Left ventricle myocardium superior (tissue), 1 donor: ENCODE measurements at places on chromosomes 13 and 19.

DNA sequence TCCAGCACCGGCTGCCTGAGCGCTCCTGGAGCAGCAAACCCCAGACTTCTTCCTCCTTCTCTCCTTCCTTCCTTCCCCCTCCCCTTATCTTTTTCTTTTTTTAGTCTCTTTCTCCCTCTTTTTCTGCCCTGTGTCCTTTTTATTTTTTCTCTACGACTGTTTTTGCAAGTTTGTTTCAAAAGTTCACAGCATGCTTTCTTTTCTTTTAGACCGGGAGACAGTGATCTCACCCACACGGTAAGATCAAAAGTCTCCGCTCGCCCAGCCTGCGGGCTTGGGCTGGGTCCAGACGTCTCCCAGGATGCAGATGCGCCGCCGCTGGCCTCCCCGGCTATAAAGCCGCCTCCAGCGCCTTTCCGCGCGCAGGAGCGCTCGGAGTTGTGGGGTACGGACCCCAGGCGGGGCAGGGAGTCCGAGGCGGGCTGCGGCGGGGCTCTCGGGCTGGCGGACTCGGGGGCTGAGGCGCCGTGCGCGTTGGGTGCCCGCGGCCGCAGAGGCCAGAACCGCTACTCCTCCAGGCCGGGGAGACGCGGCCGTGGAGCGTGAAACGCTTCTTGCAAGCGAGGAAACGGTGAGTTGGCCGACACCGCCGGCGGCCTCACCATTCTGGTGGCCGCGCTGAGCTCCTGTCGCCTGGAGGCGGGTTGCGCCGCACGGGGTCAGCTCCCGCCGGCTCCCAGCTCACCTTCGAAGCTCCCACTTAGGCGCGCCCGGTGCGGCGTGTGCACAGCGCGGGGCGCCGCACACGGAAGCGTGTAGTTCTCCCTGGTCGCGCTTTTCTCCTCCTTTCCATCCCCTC, 2.0 kb upstream of the TSHZ3 start:
- peak; percentile 68 for DNase-seq

GRCh38 chr19:10580979-10581631, 6.0 kb downstream of the AP1M2 start:
- DNase-seq: peak; percentile 90

DNA sequence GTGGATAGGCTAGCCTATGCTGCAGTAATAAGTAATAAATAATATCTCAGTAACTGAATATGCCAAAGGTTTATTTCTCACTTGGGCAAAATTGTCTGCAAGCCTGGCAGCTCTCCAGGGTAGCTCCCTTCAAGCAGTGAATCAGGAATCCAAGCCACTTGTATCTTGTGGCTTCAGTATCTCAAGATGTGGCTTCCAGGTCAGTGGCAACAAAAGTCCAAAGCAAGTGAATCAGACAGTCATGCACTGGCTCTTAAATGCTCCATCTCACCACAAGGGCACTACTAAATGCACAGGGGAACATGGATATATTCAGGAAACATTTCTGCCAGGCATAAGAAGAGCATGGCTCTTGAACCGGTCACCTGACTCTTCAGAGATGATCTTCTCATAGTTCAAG, 126.3 kb downstream of the KCTD12 start:
- DNase-seq: no peak

DNA sequence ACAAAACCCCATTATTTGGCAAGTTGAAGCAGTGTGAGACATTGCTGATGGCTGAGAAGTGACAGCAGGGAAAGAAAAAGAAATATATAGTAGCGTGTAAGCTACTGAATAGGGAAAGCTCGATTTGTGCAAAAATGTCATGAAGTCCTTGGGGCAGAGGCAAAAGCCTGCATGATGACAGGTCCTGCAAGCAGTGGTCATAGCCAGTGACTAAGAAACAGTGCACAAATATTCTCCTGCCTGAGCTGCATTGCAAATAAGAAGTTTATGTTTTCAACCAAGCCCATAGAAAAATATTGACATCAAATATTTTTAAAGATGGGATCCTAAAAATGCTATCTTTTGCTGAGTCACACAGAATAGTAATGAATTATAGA, 270.0 kb downstream of the SLITRK6 start:
- no peak for DNase-seq

DNA sequence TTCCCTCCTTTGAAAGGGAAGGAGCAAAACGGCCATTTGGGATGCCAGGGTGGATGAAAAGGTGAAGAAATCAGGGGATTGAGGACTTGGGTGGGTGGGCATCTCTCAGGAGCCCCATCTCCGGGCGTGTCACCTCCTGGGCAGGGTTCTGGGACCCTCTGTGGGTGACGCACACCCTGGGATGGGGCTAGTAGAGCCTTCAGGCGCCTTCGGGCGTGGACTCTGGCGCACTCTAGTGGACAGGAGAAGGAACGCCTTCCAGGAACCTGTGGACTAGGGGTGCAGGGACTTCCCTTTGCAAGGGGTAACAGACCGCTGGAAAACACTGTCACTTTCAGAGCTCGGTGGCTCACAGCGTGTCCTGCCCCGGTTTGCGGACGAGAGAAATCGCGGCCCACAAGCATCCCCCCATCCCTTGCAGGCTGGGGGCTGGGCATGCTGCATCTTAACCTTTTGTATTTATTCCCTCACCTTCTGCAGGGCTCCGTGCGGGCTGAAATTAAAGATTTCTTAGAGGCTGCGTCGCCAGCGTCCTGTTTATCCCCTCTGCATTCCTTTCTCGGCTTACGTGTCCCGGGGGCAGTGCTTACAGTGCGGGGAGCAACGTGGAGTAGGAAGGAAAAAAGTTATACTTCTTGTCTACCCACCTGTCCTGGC, 15.2 kb upstream of the S1PR4 start:
- DNase-seq: peak; percentile 72

DNA sequence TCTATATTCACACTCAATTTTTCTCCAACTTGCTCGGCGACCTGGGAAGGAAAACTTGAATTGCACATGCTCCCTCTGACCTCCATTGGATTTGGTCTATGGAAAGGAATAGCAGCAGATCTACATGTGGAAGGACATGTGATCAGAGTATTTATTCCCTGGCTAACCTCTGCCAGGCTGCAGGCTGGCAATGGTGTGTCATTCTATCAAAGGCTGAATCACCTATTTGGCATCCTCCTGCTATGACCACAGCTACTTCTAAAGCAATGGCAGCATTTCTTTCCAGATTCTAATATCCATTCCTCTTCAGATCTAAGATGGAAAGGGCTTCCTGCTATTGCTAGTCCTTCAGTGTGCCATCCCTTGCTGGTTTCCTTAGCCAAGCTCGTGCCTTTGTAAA, 144.3 kb upstream of the FREM2 start:
- no peak for DNase-seq

DNA sequence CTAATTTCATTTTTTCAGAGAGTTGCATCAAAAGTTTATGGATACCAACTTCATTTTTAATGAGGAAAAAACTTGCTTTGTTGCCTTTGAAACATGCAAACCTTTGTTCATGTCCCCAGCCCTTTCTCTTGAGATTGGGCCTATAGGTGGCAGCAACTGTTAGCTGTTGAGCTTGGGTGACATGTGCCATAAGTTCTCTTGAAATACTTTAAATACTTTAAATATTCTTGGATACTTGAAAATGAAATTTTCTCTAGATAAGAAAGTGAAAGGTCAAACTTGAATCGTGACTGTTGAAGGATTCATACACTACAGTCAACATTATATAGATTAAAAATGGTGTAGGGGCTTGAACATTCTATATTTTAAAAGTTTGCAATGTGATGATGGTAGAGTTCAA, 294.9 kb downstream of the NDFIP2 start:
- no peak for DNase-seq

- DNase-seq: no peak
These were observed 34.4 kb upstream of the MIR17HG start for GRCh38 chr13:91313103-91313502.

DNA sequence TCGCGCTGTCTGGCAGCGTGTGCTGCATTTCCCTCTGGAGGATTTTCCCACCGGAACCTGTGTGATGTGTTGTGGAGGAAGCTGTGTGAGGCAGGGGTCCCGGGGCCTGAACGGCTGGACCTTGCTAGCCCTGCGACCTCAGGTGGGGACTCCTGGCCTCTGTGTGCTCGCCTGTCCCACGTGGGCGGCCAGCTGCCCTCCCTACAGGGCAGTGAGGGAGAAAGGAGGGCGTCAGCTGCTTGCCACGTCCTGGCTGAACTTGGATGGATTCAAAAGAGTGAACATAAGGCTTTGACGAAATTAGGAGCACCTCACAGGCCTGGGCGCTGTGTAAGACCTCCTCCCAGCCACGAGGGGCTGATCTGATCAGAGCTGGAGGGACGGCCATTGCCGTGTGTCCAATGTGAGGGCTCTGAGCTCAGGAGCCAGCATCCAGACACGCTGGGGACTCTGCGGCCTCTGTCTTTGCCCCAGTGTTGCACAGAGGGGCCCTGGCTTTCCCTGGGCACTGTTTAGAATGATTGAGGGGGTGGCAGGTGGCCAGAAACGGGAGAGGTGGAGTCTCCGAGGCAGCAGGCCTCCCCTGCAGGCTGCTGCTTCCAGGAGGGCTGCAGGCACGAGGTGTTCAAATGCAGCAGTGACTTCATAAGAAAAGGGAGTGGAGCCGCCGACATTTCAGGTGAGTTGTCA, 13.0 kb downstream of the TFDP1 start:
- no peak for DNase-seq

- no peak for DNase-seq
These were observed 821 bp downstream of the ONECUT3 start for GRCh38 chr19:1754018-1754635.

- no peak for DNase-seq
These were observed 319.0 kb downstream of the ZNF536 start for GRCh38 chr19:30690935-30691818.

- DNase-seq: no peak
These were observed 336.0 kb downstream of the SUCLA2 start for GRCh38 chr13:47665043-47665442.

- DNase-seq: no peak
These were observed 69.5 kb downstream of the ZNF723 start for GRCh38 chr19:22901431-22902130.

DNA sequence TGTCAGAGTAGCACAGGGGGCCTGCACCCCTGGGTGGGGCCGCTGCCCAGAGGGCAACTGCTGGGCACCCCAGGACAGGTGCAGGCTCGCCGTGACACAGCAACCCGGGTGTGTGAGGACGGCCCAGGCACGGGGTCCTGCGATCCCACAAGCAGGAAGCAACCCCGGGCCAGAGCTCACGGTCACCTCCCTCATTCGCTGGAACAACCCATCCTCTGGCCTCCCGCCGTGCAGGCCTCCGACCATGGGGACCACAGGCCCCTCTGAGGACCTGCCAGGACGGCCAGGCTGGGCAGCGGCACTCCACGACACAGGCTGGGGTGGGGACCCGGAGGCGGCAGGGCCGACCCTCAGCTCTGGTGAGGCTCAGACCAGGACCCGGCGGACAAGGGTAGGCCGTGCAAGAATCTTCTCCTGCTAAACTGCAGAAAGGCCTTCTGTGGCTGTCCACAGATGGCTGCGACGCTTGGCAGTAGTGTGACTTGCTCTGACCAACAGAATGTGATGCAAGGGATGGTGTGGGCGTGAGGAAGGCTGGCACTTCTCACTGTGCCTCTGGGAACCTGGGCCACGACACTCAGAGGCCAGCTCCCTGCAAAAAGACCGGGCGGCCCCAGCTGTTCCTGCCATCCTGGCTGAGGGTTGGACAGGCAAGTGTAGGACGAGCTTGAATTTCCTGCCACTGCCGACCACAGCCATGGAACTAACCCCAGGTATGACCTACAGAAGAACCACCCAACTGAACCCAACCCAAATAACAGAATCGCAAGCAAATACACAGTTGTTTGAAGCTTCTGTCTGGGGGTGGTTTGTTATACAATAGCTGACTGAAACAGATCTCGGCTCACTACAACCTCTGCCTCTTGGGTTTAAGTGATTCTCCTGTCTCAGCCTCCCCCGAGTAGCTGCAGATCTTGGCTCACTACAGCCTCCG, 26.5 kb downstream of the PIP5K1C start:
- DNase-seq: no peak

- peak; percentile 54 for DNase-seq
These were observed 24.6 kb downstream of the NOSIP start for GRCh38 chr19:49555600-49556411.

DNA sequence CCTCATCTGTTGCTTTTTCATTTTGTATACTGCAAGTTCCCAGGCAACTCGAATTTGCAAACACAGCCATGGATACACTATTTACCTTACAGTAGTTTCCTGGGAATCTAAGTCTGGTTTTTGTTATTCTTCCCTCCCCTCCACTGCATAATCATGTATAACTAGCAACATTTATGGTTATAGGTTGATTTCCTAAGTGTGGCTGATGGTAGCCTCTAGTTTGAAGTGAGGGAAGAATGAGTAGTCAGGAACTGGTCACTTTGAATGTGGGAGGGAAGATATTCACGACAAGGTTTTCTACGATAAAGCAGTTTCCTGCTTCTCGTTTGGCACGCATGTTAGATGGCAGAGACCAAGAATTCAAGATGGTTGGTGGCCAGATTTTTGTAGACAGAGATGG, at the start of gene KCNRG:
TSS of gene KCNRG (plus strand) at position 187 of the 400 bp plus-strand sequence. CDS start at position 237, 50 bp downstream.
- DNase-seq: no peak
